WTC11 (cell line): ENCODE measurements at places on chromosomes 2 and 18.

- peak; percentile 48 for DNase-seq
Observed at GRCh38 chr2:110688594-110689091, 10.8 kb upstream of the BUB1 start.

GRCh38 chr2:88230911-88231310 is 60.8 kb downstream of the THNSL2 start:
- DNase-seq: no peak

DNA sequence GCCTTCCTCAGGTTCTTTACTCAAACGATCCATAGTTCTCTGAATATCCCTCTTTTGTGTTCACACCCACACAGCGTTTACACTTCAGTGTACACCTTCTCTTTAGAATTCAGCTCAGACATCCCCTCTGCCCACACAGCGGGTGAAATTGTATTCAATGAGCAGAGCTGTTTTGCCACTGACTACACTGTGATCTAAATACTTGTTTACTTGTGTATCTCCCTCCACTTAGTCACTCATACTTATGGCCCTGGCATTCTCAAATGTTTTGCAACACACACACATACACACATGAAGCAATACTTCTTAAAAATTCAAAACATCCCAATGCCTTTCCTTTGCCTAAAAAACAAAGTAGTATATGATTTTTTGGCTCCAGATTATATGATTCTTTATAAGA is 297.1 kb downstream of the TMX3 start:
- DNase-seq: no peak

DNA sequence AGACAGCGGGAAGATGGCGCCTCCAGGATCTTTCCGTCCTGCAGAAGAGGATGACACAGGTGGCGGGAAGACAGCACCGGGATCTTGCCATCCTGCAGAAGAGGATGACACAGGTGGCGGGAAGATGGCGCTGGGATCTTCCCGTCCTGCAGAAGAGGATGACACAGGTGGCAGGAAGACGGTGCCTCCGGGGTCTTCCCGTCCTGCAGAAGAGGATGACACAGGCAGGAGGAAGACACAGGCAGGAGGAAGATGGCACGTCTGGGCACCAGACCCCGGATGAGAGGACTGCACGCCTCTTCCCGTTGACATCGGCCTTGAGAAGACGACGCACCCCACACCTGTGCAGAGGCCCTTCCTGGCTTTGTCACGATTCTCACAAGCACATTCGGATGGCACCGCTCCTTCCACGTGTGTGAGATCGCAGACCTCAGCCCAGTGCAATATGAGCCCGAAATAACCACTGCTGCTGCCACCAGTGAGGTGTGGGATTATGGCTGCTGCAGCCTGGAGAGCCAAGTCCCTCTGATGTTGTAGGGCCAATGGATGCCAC is 79.4 kb upstream of the SNTG2 start:
- DNase-seq: no peak

- no peak for DNase-seq
Observed at GRCh38 chr18:62979176-62979575, 263.8 kb downstream of the PHLPP1 start.
